ENCODE measurements at places on chromosomes 5 and 9.

- no peak for DNase-seq
Observed at GRCh38 chr9:27940535-27940934, 367.3 kb upstream of the C9orf72 start.

- no peak for DNase-seq
Observed at GRCh38 chr5:7317751-7318150, 78.2 kb upstream of the ADCY2 start.

DNA sequence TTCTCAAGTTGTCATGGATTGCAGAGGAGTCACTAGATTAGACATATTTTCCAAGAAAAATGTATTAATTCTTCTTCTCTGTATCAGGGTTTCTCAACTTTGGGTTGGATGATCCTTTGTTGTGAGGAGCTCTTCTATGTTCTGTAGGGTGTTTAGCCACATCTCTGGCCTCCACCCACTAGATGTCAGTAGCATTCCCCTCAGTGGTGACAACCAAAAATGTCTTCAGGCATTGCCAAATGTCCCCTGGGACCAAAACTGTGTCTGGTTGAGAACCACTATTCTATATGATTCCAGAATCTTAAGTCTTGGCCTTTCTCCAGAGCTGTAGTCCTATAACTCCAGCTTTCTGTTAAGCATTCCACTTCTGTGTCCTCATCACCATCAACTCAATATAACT is 220.9 kb downstream of the KIAA0825 start:
- DNase-seq, result no peak

GRCh38 chr9:129835860-129836223 is 584 bp downstream of the USP20 start:
- no peak for DNase-seq

DNA sequence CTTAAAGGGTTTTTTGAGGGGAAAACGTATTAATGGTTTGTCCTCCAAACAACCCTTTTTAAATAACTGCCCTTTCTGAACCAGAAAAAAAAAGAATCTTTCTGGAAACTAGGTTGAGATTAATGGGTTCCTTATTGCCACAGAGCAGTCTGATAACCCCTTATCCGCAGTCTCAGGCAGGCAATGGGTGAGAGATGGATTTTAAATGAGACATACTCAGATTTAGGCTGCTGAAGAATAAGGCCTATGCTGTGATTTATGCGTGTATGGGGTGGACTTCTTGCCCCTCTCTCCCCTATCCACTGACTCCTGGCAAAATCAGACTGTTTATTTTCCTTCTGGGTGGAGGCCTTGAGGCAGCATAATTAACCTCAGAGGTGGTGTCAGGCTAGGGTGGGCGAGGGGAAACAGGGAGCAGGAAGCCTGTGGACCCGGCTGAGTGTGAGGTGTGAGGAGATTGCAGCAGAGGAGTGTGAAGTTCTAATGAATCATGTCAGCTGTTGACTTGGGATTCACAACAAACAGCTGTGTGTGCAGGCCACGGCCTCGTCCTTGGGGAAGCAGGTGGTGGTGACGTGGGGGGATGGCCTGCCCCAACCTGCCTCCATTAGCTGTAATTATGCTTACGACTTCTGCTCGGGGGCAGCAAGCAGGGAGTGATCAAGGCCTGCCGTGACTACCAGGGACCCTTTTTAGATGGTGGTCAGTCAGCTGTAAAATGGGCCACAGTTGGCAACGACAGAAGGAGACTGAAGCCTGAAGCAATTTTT is 196.4 kb downstream of the SEMA6A start:
- no peak for DNase-seq

DNA sequence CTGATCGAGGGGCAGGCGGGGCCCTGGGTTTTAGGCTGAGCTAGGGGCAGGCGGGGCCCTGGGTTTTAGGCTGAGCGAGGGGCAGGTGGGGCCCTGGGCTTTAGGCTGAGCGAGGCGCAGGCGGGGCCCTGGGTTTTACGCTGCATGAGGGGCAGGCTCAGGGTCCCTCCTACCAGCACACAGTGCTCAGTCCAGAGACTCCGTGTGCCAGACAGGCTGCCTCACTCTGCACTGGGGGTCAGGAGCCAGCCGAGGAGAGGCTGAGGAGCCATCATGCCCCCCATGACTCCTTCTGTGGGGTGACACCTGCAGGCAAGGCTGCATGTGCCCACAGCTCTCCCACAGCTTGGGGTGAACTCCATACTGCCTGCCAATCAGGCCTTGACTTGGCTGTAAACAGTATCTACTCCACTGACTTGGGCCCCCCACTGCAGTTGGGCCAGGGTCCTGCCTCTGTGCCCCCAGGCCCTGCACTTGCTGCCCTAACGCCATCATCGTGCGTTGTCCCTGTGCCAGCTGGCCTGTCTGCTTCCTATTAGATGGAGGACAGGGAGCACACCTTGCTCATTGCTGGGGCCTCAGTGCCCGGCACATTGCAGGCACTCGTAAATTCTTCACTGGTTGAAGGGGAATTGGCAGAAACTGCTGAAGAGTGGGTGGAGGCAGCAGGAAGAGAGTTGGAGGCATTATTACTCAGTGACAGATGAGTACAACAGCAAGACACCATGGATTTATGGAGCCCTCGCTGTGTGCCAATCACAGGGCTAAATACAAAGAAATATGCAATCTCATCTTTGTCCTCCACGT is 78.6 kb downstream of the AMBP start:
- DNase-seq, result no peak

- no peak for DNase-seq
Observed at GRCh38 chr9:94911211-94911610, 184.7 kb downstream of the AOPEP start.

GRCh38 chr9:133467101-133467500 is 7.3 kb downstream of the CACFD1 start:
- DNase-seq, result no peak

DNA sequence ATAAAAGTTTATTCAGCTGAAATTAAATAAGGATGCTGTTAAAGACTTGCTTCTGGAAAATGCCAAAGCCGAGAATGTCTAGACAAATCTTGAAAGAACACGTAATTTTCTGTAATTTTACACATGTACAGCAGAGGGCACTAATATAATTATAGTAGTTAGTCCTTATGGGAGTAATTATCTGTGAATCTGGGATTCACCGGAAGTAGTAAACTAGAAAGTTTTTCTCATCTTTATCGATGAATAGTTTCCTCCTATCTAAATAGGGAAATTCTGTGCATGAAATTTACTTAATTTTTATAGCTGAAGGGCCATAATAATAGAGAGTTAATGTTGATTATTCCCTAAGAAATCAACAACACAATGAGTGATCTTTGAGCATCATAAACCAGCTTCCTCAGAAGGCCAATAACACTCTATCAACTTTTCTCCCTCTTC is 18.4 kb upstream of the CNTLN start:
- no peak for DNase-seq

DNA sequence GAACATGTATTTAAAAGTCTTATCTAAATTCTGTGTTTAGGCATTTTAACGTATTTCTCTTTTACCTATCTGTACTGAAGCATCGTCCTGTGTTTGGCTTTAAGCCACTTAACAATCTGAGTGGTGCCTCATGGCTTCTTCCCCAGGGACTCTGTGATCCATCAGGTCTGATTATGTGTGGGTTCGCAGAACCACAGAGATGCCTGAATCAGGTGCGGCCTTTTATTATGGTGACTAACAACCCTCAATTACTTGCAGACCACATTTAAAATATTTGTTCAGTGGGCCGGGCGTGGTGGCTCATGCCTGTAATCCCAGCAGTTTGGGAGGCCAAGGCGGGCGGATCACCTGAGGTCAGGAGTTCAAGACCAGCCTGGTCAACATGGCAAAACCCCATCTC is 39.6 kb upstream of the SAP30L start:
- DNase-seq, result no peak

- DNase-seq, result peak; percentile 10
Observed at GRCh38 chr5:1014781-1015221, 6.2 kb downstream of the NKD2 start.

GRCh38 chr9:137452761-137453642 is 6.1 kb downstream of the NSMF start:
- no peak for DNase-seq

DNA sequence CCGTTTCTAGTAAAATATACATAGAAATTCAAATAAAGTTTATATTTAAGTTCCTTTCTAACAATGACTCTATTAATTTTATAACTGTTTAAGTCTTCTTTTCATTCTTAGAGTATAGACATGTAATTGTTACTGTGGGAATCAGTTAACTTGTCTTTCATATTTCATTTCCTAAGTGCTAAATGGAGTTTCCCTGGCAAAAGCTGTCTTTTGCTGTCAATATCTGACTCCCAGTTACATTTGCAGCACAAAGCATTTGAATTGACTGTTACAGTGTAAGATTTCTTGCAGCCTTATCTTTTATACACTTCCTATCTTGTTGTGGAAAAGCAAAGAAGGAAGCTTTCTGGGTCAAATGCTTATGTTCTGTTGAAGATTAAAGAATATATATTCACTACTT is 1026.3 kb downstream of the CDH9 start:
- DNase-seq, result no peak

DNA sequence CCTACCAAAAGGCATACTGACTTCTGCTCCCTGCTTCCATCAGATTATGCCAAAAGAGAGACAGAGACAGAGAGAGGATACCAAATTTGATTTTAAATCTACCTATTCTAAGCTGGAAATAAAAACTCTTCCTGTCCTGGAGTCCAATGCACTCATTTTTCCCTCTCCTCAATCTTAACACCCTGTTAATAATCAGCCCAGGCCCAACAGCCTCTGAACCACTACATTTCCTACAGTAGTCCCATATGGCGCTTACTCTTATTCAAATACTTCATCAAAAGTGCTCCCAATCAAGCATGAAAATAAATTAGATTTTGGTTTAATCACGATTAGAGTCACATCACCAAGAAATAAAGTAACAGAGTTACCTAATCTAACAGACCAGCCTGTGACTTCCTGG is 152.3 kb downstream of the TSSK1B start:
- no peak for DNase-seq

DNA sequence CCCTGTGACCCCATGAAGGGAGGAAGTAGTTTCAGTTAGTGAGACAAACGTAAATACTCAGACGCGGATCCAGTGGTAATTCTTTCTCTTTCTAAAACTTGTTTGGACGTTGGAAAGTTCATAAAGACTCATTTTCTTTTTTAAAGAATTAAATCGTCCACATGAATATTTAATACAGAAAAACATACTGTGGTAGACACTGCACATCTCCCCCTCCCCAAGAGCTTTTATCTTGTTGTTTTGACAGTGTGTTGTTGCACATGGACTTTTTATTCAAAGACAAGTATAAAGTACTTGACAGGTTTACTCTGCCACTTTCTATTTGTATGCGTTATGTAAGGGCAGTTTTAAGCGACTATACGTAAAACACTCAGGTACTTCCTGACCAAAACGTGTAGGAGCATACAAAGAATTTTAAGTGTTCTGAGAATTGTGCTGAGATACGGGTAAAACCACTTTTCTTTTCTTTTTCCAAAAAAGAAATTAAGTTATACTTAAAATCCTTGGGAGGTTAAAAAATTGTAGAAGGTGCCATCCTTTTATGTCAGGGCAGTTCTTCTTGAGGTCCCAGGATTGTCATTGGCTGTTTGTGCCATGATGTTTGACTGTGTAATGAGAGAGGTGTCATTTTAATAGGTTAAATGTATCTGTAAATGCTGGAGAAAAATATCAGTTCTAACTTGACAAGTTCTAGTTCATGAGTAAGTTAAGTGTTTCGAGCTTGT is 1.3 kb downstream of the NIPBL start:
- no peak for DNase-seq

- no peak for DNase-seq
Observed at GRCh38 chr5:6753851-6754250, 40.6 kb downstream of the TENT4A start.
